ENCODE measurements at places on chromosomes 6 and 20. TPM values are rescaled to one million over a fixed set of nuclear protein-coding genes. Genes with fewer than 3 reads are reported as not detected.
A peak's percentile ranks its signal among the peaks of the same experiment; 100 is the strongest.

Gene FABP7
- total RNA-seq, result not detected

Gene ABHD16B
- not detected for total RNA-seq

Gene MTFR2
- 5.7 TPM for total RNA-seq

DNA sequence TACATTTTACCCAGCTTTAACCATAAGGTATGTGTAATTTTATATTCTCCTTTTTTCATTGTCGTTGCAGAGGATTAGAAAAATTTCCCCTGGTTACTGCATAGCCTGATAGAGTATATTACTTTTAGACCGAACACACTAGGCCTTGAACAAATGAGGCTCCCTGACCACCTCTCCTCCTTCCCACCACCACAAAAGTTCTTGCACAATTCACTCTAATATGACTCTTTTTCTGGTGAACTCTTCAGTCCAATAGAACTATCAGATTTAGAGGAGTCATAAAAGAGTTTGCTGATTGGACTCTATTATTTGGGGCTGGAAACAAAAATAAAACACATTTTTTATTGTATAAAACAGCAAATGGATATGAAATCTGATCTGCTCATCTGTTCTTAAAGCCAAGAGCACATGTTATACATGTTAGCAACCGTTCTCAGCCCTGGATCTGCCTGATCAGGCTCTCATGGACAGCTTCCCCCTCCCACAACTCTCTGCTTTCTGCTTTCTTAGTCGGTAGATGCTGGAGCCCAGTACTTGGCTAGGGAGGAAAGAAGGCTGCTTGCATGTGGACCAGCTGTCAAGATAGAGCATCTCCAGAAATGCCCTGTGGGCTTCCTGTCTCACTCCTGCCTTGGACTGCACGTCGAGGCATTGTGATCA is 83.5 kb downstream of the CD164 start:
- DNase-seq, result no peak

DNA sequence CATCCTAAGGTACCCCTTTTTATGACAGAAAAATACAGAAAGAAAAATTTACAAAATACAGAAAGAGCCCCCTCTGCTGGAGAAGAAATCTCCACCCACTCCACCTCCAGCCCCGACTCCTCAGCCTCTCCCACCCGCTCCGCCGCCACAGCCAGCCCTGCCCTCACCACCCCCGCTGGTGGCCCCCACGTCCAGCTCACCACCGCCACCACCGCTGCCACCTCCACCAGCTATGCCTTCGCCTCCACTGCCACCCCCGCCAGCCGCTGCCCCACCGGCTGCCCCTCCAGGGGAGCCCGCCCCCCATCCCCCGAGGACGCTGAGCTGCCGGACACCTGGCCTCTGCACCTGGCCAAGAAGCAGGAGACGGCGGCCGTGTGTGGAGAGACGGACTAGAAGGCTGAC is 17.7 kb downstream of the WFDC2 start:
- no peak for DNase-seq

GRCh38 chr6:136869451-136869850 is 47.1 kb downstream of the PEX7 start:
- DNase-seq, result no peak

- DNase-seq, result no peak
Observed at GRCh38 chr6:111592726-111593511, 12.8 kb downstream of the TRAF3IP2 start.

- DNase-seq, result no peak
Observed at GRCh38 chr6:18166312-18167036, 11.3 kb downstream of the KDM1B start.

DNA sequence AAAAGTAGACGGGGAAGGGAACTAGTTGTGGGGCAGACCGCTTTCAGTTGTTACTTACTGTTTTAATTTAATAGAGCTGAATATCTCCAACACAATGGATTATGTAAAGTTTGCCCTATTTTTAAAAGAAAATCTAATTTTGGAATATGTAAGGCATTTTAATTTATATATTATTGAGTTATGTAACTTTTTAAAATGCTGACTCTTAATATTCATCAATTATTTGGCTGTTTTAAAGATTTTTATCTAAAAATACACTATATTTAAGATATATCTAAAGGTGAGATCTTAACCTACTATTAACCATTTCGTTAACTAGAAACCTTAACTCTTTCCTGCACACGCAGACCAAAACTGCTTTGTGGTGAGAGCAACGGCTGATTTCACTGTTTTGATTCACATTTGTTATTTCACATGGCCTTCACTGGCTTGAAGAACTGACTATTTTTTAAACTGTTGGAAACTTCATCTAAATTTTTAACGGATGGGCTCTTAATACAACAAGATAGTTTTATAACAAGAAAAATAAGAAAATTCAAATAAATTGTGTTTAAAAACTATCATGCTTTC is 87.9 kb downstream of the HUS1B start:
- no peak for DNase-seq

DNA sequence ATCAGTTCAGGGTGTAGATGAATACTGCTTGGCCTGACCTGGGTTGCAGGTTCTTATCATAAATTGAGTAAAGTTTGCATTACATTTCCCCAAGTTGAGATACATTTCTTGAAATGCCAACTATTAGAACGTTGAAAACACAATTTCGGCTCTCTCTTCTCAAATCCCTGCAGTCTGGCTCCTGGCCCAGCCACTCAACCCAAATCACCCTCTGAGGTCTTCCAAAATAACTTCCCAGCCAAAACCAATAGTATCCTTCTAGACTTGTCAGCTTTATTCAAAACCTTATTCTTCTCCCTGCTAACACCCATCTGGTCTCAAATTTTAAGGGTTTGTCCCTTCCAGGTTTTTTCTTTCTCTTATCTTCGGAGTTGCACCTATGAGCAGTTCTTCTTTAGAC is 263.6 kb downstream of the EYA4 start:
- DNase-seq, result peak; percentile 69

GRCh38 chr6:123529843-123530242 is 106.9 kb downstream of the TRDN start:
- no peak for DNase-seq

Measured in MG63 (cell line).